Liver (tissue), 10 donors: ENCODE measurements at places on chromosomes 7 and 10.

DNA sequence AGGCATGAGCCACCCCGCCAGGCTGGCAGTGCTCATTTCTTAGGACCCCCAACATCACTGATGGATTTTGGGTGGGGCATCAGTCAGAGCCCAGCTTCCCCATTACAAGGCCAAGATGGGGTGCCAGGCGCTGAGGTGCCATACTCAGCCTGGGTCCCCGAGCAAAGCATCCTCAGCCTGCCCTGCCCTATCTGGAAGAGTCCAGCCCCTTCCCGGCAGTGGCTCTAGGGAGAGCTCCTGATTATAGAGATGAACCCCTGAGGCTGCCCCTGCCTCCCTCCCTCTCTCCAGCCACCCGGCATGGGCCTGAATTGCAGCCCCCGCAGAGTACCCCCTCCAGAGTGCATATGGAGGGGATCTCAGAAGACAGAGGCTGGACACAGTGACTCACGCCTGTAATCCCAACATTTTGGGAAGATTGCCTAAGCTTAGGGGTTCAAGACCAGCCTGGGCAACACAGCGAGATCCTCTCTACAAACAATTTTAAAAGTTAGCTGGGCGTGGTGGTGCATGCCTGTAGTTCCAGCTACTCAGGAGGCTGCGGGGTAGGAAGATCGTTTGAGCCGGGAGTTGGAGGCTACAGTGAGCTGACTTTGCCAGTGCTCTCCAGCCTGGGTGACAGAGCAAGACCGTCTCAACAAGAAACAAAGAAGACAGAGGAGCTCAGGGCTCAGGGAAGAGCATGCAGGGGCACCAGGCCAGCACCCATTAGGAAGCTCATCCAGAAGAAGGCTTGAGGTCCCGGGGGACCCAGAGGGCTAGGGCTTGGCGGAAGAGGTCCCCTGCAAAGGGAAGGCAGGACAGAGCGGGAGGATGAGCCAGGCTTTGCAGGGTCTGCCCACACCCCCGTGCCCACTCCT lies 13.3 kb downstream of the LAT2 start:
- no peak for DNase-seq

DNA sequence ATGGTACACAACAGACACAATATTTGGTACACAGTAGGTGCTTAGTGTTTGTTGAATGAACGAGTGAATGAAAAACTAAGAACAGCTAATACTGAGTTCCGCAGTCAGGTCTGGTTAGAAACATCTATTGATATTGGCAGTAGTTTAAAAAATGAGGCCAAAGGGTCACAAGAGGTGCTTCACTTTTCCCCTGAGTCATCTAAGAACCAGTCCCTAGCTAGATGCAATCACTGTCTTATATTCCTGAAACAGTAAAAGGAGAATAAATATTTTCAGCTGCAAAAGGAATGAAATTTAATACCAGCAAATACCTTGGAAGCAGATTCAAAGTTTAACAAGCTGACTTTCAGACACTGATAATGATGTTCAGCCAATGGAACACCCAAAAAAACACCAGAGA lies 54.5 kb downstream of the SCRN1 start:
- DNase-seq, result no peak

DNA sequence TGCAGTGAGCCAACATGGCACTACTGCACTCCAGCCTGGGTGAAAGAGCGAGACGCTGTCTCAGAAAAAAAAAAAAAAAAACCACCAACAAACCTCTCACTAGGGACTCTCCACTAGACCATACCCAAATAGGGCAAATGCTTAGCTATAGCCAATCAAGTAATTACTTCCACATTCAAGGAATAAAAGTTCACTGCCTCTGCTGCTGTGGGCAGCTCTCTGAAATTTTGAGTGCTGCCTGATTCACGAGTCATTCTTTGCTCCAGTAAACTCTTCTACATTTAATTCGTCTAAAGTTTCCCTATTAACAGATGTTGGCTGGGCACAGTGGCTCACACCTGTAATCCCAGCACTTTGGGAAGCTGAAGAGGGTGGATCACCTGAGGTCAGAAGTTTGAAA lies 4.7 kb upstream of the NRBF2 start:
- DNase-seq, result no peak

DNA sequence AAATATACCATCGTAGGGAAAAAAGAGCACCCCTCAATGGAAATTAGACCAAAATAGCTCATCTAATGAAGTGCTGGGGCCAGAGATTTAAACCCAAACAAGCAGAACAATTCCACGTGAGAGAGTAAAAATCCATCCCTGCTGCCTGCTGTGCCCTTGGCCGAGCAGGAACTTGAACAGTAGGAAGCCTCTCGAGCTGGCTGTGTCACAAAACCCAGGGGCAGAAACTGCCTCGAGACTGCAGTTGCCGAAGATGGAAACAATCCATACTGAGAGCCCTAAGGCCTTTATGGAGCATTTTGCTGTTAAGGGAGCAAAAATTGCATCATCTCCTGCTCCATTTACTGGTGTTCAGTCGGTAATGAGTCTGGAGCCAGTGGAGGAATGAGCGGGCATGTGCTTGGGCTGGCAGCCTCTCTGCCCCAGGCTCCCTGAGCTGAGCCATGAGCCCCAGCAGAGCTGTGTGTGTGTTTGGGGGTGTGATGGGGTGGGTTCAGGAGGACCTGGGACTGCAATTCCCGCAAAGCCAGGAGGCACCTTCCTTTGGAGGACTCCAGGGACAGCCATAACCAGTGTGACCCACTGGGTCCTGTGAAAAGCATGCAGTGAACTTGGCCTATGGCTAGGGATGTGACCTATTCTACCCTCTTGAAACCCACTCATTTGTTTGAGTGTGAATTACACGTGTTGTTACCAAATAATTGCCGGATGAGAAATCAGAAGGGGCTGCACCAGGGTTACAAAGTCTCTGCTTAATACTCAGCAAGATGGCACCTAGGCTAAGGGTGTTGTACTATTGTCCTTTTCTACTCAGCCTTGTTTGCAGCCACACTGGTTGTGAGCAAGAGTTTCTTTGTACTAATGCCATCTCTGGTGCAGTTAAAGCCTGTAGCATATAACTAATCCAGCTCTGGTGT lies 58.3 kb downstream of the CDHR3 start:
- no peak for DNase-seq

DNA sequence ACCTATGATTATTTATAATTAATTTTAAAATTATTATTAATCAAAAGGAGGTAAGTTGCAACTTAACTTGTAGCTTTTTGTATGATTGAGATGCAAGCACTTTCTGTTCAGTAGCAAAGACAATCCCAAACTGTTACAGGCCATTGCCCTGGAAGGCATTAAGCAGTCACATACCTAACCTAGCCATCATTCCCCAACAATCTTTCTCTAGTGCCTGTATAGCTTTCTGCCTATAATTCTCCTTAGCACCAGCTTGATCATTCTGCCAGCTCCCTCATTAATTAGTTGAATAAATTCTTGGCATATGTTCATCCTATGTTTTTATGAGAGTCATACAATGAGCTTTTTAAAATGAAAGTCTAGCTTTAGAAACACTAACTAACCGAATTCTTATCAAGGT lies 178.9 kb upstream of the TMEM106B start:
- no peak for DNase-seq

DNA sequence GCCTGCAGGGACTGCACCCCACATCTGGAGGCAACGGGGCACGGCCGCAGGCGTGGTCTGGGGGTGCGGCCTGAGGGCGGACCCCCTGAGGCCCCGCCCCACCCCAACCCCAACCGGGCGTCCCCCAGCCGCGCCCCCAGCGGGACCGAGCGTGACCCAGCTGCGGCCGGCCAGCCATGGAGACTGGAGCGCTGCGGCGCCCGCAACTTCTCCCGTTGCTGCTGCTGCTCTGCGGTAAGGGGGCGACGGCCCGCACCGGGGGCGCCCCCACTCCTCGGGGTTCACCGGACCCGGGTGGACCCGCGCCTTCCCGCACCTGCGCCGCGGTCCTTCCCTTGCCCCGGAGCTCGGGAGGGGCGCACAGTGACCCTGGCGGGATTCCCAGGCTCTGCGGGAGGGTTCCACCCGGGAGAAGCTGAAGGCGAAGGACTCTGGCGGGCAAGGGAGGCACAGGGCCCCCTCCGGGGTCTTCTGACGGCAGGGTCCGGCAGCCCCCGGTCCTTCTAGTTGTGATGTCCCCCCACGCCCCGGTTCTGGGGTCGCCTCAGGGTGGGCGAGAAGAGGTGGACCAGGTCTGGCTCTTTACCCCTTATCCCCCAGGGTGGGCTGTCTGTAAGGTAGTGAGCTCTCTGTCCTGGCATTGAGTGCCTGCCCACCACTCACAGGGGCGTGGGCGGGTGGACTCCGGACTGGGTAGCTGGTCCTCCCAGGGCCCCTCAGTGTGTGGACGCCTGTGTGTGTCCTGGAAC lies at the start of gene RAMP3:
RAMP3 (plus strand) TSS at position 139 of the 749 bp plus-strand sequence; CDS start at position 177, 38 bp downstream.
- DNase-seq, result no peak

- DNase-seq, result no peak
These were observed 5.2 kb downstream of the TES start for GRCh38 chr7:116215551-116215950.

DNA sequence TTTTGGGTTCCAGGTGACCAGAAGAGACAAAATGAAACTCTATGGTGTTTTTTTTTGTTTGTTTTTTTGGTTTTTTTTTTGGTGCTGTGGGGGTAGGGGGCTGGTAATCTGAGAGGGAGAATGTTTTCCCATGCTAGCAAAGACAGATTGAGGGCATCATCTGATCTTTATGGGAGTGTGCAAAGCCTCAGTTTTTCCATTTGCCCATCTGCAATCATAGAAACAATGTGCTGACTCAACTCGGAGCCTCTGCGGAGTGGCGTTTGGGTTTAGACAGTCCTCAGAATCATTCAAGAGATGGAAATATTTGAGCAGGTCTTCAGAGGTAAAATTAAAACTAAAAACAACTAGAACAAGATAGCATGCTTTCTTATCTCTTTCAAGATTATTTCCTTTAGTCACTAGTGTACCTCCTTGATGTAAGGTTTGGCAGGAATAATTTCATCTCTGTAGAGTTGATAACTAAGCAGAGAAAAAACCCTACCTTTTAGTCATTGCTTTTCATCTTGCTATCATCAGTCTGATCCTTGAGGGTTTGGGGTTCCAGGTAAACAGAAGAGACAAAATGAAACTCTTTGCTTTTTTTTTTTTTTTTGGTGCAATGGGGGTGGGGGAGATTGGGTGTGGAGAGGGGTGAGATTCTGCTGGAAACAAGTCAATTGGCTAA lies 18.0 kb downstream of the CNNM2 start:
- DNase-seq, result no peak

DNA sequence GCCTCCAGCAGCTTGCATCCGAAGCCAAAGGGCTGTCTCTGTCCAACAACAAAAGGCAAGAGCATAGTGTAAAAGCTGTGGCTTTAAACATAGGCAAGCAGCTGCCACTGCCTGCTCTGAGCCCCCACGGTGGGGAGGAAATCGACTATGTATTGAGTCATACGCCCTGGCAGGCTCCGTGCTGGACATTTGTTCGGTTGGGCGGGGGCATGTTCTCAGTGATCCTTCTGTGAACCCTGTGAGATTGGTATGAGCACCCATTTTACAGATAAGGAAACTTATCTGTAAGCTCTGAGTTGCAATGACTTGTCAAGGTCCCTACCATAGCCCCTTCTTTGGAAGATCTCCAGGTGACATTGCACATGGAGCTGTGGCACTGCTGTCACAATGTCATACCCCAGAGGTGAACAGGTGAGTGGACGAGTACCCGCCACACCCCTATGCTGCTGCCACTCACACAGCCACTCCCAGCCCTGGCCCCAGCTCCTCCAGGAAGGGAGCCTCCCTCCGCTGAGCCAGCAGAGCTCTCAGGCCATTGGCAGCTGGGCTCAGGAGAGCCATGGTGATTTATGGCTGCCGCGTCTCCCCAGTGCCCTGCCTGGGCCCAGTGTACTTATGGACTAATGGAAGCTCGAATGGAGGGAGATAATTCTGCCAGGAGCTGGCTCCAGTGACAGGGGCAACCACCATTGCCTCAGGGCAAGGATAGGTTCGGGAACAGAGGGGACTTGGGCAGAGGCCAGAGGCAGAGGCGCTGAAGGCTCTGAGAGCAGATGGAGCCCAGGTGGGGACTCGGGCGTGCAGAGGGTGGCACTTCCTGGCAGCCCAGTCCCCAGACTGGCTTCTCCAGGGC lies 43.7 kb downstream of the UNC5B start:
- no peak for DNase-seq

DNA sequence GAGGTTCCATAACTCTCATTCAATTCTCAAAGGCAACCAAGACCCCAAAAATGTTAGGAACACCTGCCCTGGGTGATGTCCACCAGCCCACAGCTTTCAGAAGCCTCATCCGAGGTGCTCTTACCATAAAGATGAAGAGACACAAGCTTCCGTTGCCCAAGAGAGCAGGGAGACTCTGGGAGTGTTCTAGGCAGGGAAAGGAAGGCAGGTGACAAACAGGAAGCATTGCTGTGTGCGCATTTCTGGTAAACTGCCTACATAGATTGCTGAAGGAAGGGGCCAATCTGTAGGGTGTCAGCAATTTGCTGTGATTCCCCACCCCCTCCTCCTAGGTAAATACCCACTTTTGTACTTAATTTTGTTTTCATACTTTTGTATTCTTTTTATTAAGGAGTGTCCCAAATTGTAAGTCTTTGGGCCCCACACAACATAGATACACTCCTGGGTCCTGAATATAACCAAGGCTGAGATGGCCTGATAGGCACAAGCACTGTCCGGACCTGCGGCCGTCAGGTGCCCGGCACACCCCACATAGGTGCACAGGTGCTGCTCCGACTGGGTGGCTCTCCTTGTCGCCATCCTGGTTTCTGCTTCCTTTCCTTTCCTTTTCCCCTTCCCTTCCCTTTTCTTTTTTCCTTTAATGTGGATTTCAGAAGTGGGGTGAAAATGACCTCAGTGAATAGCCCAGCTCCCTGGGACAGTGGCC lies 51.4 kb upstream of the SMNDC1 start:
- DNase-seq, result no peak
